ENCODE measurements at places on chromosomes 7 and 10.

GRCh38 chr7:99822731-99823718, 4.8 kb upstream of the CYP3A43 start:
- DNase-seq, result no peak

DNA sequence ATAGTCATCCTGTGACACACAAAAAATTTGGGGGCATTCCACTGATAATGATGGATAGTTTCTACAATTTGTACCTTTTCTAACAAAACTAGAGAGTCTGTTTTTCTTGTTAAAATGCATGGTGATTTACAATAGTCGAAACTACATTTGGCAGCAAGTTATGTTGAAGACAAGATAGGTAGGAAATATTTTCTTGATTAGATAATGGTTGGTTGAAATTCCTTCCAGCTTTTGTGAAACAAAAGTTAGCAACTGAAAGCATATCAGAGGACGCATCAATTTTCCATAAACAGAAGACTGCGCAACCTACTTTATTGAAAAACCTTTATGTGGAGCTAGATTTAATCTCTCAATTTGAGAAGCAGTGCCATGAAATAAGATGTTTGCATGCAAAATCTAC, 155.8 kb upstream of the GLI3 start:
- DNase-seq, result no peak

DNA sequence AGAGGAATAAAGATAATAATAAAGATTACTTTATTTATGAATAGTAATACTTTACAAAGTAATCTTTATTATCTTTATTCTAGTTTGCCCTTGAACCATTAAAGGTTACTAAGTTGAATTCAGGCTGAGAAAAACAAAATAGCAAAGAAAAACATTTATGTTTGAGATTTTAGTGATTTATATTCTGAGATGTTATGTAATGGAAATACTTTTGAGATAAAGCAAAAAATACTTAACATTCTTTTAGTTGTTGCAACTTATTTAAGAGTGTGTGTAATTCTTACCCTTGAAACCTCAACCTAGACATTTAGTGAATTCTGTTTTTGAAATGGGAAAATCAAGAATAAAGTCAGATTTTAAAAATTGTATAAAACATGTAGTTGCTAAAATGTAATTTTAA, 40.0 kb downstream of the MINPP1 start:
- no peak for DNase-seq

DNA sequence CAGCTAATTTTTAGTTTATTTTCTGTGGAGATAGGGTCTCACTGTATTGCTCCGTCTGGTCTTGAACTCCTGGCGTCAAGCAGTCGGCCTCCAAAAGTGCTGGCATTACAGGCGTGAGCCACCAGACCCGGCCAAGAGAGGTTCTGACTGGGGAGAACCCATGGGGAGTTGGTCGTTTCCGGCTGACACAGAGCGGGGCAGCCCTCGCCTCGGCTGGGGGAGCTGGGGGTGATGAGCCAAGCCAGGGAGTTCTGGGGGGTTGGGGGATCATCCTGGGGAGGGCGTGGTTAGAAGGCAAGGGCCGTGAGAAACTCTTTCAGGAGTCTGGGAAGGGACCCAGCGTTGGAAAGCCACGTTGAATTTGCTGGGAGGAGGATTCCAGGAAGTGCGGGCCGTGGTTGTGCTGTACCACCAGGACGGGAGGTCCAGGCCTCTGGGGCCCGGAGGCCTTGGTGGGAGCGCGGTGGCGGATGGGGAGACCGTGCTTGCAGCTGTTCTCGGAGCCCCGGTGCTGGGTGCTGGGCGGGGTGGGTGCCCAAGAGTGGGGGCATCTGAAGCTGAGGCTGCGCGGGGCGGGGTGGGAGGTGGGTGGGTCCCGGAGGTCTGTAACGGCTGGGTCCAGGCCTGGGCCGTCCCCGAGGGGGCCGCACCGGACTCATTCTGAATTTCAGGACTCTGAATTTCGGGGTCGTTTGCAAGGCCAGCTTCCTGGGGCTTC, 8.4 kb upstream of the ZNF853 start:
- no peak for DNase-seq

- no peak for DNase-seq
Measured at GRCh38 chr10:121033366-121033765, 182.2 kb downstream of the WDR11 start.

GRCh38 chr7:51038573-51038972, 255.9 kb upstream of the GRB10 start:
- DNase-seq, result no peak

GRCh38 chr10:35056686-35057085, 33.5 kb downstream of the CUL2 start:
- DNase-seq, result no peak

GRCh38 chr10:44416936-44417335, 32.0 kb upstream of the CXCL12 start:
- DNase-seq, result no peak

DNA sequence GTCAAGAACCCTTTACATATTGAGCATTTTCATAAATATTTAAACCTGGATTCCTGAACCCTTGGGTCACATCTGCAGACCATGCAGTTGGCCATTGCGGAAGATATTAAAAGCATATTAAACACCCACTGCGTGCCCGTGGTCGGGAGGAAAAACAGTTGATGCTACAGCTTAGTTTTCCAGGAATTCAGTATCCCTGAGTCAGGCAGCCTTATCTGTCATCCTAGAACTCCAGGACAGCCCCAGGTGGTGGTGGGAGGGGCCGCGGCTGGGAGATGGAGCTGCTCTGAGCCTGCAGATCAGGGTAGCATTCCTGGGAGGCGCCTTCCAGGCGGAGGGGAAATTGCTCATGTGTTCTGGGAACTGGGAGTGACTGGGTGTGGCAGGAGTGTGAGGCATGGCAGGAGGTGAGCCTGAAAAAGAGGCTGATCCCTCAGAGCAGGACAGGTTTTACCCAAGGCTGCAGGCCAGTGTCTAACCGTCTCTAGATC, 222.9 kb upstream of the SH2B2 start:
- no peak for DNase-seq

DNA sequence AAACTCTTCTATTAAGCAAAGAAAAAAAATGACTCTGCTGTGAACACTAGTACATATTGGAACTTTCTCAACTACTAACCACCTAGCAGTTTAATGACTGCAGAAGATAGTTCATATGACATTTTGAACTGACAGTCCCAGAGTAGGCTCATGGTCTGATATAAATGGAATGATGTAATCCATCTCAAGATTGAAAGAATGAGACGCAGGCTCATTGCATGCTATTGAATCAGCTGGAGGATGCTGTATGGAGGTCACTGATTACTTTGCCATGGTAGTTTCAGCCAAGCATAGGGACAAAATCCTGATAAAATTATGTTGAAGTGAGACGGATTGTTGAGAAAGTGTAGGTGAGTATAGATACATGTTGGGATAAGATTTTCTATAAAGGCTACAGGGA, 217.6 kb upstream of the SEMA3E start:
- no peak for DNase-seq

DNA sequence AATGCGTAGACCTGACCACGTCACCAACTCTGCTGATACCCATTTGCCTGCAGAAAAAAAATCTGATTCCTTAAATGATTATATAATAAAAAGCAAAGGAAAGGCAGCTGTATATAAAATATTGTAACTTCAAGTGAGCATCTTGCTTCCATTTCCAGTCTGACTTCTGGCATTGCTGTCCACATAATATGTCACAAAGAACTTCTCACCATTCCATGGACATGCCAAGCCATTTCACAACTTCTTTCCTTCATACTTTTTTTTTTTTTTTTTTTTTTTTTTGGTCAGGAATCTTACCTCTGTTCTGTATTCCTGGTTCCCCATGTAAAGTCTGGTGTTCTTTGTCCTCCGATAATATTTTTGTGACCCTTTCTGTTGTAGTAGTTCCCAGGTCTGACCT, 165.5 kb downstream of the SND1 start:
- DNase-seq, result no peak

DNA sequence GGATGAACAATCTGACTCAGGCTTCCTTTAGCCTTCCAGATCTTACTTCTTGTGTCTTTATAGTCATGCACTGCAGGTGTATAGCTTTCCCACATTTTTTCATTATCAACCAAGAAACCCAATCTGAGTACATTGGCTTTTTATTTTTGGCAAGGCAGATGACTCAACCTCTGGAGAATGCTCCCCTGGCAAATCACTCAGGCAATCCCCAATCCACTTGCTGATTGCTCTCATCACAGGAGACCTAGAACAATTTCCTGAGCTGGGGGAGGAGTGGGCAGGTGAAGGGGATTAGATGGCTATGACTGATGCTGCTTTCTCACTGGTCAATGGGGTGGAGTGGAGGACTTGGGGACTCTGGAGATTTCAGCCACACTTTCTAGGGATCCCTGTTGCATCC, 134.4 kb downstream of the SLC16A9 start:
- DNase-seq, result peak; percentile 19

DNA sequence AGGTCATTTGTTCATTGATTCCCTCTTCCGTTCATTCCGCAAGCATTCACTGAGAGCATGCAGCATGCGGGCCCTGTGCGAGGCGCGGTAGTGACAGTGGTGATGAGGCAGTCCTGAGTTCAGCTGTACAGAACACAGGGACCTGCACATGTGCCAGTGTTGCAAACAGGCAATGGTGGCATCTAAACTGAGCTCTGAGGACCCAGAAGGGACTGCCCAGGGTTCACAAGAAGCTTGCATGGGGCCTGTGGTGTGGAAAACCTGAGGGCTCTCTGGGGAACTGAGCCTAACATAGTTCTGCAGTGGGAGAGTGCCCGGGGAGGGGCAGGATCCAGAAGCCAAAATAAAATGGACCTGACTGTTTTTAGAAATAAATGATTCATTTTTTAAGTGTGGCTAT, 13.2 kb downstream of the ZNF488 start:
- no peak for DNase-seq

DNA sequence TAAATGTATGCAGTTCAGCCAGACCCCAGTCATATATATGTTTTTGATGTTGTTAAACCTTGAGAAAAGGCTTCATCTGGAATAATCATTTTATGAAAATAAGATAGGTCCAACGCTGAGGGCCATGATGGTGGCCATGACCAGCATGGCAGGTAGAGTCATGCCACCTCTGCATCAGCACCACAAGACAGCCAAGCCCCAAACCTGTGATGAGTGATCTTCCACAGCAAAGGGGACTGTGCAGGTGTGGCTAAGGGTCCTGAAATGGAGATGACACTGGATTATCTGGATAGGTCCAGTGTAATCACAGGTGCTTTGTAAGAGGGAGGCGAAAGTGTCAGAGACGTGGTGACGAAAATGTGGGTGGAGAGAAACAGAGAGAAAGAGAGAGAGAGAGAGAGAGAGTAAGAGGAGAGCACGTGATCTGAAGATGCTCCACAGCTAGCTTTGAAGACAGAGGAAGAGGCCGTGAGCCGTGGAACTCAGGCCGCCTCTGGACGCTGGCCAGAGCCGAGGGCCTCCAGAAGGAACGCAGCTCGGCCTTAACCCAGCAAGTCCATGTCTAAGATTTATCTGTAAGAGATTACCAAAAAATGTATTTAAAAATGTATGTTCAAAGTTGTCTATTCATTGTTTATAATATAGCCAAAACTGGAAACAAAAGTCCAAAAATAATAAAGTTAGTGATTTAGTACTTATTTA, 304.4 kb upstream of the SHH start:
- no peak for DNase-seq

DNA sequence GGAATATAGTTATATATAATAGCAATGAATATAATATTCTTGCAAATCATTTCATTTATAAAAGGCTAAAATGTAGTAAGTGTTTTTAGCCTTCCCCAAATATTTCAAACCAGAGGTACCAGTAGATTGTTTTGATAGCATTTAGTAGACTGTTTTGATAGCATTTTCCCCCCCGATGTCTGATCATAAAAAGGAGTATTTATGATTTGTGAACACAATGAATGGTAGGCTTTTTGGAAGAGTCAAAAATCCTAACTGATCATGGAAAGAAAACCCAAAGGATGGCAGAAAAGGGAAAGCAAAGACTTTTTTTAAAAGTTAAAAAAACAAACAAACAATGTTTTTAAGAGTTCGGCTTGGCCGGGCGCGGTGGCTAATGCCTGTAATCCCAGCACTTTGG, 152.5 kb downstream of the PIP4K2A start:
- no peak for DNase-seq

DNA sequence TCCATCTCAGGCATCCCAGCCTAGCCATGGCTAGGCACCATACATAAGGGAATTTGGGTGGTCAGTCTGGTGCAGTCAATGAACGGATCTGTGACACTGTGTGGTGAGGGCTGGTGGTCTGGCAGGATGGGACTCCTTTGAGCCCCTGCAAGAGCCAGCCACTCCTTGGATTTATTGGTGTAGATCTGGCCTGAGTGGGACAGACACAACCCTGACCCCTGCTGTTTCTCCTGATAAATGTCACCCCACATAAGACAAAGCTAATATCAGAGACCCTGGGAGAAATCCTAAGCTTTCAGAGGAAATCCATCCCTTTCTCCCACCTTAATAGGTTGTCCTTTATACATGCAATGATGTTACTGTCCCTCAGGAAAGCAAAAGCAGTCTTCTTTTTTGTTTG, 2.3 kb downstream of the FBXO24 start:
- peak; percentile 43 for DNase-seq

GRCh38 chr7:107138696-107139420, 29.9 kb upstream of the HBP1 start:
- DNase-seq, result no peak

GRCh38 chr7:66187905-66188304, 17.2 kb upstream of the TPST1 start:
- DNase-seq, result no peak

DNA sequence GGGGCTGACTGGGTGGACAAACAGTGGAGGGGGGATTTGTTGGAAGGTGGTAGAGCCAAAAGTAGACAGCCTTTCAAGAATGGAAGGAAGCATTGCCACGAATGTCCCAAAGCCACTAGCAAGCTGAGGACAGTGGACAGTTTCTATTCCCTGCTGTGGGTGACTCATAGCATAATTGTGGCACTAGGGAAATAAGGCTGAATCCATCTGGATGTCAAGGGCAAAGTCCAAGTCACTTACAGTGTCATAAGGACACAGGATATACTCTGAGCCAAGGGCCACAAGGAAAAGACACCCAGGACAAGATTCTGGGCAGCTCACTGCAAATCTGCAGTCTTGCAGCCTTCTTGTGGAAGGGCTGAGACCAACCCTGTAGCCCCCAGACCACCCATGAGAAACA, 79.7 kb downstream of the FRMPD2 start:
- DNase-seq, result no peak

- DNase-seq, result peak; percentile 55
Measured at GRCh38 chr10:77494327-77494726, 143.3 kb downstream of the KCNMA1 start.

DNA sequence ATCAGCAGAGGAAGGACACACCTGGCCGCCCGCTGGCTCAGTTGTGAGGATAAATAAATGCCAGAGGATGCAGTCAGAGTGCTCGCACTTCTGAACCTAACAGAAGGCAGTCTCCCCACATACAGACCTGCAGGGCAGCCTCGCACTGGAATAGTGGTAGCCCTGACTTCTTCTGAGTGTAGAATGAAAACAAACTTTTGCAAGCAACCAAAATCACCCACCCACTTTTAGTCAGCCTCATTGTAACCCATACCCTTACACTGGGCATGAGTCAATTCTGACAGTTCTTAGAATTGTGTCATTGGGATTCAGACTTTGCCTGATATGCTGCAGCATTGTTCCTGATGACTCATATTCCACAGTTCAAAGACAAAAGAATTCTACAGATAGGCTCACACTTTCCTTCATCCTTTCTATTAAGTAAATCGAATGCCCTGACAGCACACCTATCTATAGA, 167.0 kb upstream of the CDK1 start:
- DNase-seq, result peak; percentile 86

Data from LHCN-M2 (cell line).